WTC11 (cell line): ENCODE measurements at places on chromosomes 6 and 20. TPM values are rescaled to one million over a fixed set of nuclear protein-coding genes. Genes with fewer than 3 reads are reported as not detected.

The TMEM30A gene
- total RNA-seq, result 68.2 to 81.2 TPM (median 72.6 TPM) in 3 replicates

The LY6G6F gene
- total RNA-seq, result not detected in 3 replicates

The RAMACL gene
- 0.30 to 0.79 TPM (median 0.53 TPM) in 3 replicates for total RNA-seq

DNA sequence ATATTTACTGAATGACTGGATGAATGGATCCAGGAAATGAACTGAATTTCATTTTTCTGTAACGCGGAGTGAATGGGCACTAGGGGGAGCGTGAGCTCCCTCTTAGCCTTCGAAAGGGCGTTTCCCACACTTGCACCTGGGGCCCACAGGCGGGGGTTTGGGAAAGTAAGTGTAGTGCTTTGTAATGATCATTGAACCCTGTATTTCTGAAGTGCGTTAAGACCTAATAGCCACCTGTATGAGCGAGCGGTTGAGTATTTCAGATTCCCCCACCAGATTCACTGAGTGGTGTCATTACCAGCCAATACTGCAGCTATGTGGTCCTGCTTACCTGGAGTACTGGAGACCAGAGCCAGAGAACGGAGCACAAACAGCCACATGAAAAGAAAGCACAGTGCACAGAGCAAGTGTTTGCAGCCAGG is 10.5 kb downstream of the SYTL3 start:
- H3K4me3 ChIP-seq, result no peak overlapping the region
- peaks cover 2% of the 10 kb centered on the region; the same call in 1 of the 2 replicates for H3K27me3 ChIP-seq

- no peaks in the 10 kb centered on the region for H3K36me3 ChIP-seq
- DNase-seq, result no peak
- H3K27ac ChIP-seq, result no peak overlapping the region
Measured at GRCh38 chr20:59105581-59105980, 58.0 kb upstream of the ZNF831 start.

- peaks cover 2% of the 10 kb centered on the region; the same call in 1 of the 2 replicates for H3K36me3 ChIP-seq
- no peaks in the 10 kb centered on the region; the same call in none of the 2 replicates for H3K27me3 ChIP-seq
- H3K4me3 ChIP-seq, result no peak overlapping the region
- peaks cover 50% of the 10 kb centered on the region for H3K4me1 ChIP-seq
- no peak overlapping the region for H3K27ac ChIP-seq
- DNase-seq, result no peak
Measured at GRCh38 chr6:40282986-40283385, 304.2 kb downstream of the LRFN2 start.
